ENCODE measurements at places on chromosomes 2 and 18.

DNA sequence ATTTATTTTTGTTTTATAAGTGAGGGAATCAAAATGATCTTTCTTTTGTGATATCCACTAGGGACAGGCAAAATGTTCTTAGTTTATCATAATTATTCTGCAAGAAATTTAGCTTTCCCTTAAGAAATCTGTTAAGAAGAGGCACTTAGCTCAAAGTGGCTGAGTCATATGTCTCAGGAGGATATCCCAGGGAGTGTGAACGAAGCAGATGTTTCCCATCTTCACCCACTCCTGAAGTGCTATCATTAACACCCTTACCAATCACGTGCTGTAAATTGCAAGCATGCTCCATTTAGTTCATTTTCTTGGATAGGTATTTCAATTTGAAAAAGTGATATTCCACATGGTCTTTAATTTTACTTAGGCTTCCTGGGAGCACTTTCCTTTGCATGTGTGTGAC lies 774.3 kb upstream of the TMEFF2 start:
- DNase-seq = no peak

GRCh38 chr2:70936979-70937811 lies 1.5 kb downstream of the ATP6V1B1 start:
- DNase-seq = no peak

GRCh38 chr2:98685930-98686887 lies 44.7 kb downstream of the MGAT4A start:
- no peak for DNase-seq

GRCh38 chr2:143802871-143803650 lies 673.8 kb downstream of the ARHGAP15 start:
- no peak for DNase-seq

- no peak for DNase-seq
These were observed 27.3 kb upstream of the COPS8 start for GRCh38 chr2:237058423-237058822.

DNA sequence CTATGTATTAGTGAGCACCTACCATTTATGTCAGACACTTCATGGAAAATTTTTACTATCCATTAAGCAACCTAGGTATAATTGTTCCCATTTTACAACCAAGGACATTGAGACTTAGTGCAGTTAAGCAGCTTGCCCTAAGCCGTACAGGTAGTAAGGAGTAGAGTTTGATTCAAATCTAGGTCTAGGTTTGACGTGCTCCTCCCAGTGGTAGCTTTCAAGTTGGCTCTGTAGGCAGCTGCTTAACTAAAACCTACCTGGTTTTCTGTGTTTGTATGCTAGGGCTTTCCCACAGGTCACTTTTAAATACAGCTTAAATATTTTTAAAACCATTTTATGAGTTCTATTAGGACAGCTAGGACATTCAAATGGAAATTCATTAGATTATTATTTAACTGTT lies 69.7 kb downstream of the NUP35 start:
- DNase-seq = no peak

GRCh38 chr2:200625958-200626363 lies 40.1 kb downstream of the AOX1 start:
- DNase-seq = peak; percentile 44

GRCh38 chr2:239949075-239949474 lies 76.1 kb downstream of the NDUFA10 start:
- DNase-seq = no peak

DNA sequence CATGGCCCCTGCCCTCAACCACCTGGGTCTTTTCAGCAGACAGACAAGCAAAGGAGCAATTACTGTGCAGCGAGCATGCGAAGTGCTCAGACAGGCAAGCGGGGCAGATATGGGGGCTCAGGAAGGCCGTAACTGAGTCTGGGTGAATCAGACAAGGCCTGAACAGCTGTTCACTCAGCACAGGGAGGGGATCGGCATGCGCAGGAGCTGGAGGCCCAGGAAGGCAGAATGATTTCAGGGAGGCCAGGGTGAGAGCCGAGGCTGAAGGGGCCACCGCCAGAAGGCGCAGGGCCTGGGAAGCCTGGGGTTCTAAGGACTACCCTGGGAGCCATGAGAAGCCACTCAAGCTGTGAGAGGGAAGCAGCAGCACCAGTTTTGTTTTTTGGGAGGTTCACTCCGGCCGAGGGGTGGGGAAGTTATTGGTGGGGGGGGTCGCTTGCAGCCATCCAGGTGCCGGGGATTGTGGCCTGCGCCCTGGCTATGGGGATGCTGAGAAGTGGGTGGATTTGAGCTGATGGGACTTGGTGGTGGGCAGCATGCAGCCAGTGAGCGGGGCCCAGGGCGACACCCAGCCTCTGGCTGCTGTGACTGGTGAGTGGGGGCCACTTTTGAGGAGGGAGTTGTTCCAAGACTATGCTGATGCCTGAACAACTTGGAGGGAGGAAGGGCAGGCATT lies 132.2 kb downstream of the TSN start:
- DNase-seq = no peak

GRCh38 chr18:79317703-79318102 lies 78.0 kb upstream of the NFATC1 start:
- peak; percentile 1 for DNase-seq

DNA sequence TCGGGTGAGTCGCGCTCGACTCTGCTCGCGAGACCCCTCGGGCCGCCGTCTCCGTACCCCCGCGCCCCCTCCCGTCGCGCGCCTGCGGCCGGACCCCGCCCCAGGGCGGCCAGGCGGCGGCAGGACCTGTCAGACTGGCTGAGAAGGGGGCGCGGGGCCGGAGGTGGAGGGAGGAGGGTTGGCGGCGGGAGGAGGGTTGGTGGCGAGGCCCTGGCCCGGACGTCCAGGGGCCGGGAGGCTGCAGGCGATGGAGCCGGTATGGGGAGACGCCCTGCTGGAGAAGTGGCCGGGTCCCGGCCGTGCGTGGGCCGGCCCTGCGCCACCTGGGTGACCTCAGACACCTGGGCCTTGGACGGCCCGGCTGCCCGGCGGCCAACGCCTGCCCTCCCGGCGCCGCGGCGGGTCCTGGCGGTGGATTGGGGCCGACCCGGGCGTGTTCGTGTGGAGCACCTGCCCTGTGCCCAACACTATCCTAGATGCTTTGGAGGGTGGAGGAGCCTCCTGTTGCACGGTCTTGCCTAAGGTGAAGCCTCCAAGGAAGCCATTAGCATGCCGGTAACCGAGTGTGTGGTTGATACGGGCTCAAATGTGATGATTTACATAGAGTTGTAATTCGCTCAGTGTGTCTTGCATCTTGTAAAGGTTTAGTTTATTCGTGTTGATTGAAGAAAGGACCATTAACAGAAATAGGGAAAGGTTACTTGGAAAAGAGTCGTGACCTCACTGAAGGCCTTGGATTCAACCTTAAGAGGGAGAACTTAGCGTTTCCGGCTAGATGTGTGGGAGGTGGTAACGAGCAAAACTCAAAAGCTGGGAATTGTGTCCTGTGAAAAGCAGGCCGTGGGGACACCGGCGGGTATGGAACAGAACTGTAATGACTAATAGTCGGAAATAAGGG lies 550 bp downstream of the MYL12B start:
- peak; percentile 57 for DNase-seq

DNA sequence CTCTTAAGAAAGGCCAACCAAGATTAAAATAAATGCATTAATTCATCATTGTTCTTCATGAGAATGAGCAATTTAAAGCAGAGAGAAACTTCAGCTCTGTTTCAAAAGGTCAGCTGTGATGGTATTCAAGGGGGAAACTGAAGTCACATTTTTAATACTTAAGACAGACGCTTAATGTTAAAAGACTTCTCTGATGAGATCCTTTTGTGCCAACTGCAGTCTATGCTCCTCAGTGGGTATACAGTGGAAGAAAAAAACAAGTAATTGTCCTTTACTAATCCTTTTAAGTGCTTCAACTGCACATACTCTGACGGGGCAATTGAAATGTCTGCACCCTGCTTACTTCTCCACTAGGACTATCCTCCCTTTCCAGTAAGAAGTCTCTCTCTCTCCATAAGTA lies 309.7 kb downstream of the GULP1 start:
- no peak for DNase-seq

GRCh38 chr2:55498582-55498981 lies 20.9 kb upstream of the CFAP36 start:
- DNase-seq = peak; percentile 55

DNA sequence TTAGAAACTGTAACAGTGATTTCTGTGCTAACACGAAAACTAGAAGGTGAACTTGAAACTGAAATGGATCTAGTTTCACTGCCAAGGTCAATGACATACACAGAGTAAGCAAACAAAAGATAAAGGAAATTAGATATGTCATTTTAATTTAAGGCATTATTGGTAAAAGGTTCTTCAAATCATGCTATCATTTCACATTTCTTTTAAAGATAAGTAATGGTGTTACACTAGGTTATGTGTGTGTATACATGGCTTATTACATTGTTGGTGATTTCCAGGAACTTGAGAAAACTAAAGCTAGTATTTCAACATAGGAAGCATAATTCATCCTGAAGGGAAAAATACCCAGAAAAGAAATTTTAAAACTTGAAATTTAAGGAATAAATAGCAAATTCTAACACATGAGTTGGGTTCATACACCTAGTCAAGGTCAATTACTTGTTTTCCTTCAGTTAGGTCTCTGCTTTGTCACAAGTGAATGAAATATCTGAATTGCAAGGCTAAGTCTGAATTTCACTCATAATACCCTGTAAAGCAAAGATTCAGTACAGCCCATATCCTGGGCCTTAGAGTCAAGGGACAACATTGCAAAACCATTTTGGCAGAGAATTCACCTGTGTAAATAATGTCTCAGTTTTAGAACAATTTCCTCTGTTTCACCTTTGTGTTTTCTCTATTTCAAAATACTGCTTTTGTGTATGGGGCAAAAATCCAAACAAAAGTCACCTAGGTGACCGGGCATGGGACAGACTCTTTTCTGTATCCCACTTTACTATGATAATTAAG lies 141.6 kb downstream of the SRBD1 start:
- no peak for DNase-seq

- no peak for DNase-seq
These were observed 15.3 kb downstream of the CYTIP start for GRCh38 chr2:157428500-157429175.

DNA sequence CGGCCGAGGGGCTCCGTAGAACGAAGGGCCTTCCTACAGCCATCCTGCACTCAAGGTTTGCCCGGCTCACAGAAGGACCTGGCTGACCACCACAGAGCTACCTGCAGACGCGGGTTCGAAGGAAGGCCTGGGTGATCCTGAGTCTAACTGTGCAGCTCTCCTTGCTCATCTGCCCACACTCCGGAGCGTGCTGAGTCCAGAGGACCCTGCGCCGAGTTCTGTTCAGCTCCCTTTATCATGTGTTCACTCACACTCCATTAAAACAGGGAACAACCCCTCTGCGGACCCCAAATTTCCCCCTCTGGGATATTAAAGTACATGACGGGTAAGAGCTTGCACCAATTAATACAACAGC lies 138.3 kb downstream of the PXDN start:
- DNase-seq = no peak

- DNase-seq = peak; percentile 77
These were observed 68.9 kb upstream of the ZSWIM2 start for GRCh38 chr2:186917866-186918265.

- DNase-seq = peak; percentile 53
These were observed 96.6 kb upstream of the NOSTRIN start for GRCh38 chr2:168705534-168706470.

All from ELR (cell line).